ENCODE measurements at places on chromosomes 12 and 14.
A peak's percentile ranks its signal among the peaks of the same experiment; 100 is the strongest.

DNA sequence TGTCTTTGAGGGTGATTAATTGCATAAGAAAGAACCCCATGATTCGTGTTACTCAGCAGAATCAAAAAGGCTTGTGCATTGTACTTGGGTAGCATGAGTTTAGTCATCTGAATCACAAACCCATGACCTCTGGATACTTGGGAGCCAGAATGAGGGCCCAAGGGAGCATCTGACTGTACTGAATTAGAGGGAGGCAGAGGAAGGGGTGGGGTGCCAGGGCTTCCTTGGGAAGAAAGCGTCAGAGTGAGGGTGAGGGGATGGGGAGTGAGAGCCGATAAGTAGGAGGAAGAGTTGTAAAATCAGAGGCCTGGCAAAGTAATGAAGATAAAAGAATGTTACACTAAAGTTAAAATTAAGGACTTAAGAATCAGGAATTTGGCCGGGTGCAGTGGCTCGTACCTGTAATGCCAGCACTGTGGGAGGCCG lies 29.8 kb downstream of the GPRC5D start:
- no peak for DNase-seq

GRCh38 chr12:21894792-21895595 lies 46.2 kb downstream of the ABCC9 start:
- DNase-seq, result no peak

- DNase-seq, result no peak
Observed at GRCh38 chr12:128783129-128783574, 40.6 kb downstream of the SLC15A4 start.

DNA sequence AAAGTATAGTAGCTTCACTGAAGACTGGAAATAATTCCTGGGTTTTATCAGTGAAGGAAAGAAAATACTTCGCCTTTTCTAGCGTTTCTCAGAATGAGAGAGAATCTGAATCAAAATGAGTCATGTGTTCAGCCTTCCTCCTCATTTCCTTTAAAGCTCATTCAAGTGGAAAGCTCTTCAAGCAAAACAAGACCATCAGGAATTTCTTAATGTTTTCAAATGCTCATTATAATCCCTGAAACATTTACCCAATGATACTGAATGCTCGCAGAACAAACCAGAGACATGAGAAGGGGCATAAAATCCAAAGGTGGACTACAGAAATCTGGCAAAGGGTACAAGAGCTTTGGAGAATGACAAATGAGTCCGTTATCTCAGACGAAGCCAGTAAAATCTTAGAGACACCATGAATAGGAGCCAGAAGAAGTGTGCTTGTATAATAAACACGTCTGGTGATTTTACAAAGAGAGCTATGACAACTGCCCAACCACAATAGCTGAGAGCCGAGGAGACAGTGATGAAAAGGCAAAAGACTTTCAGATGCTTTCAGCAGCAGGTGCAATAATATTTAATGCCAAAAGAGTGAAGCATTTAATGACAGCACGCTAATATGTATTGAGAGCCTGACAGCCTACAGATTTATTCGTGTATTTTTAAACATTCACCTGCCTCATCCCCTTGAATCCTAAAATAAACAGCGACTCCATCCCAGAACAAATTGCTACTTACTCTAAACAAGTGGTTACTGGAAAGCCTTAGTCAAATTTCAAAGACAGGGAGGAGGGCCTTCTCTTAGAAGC lies 19.0 kb downstream of the SPRING1 start:
- no peak for DNase-seq

DNA sequence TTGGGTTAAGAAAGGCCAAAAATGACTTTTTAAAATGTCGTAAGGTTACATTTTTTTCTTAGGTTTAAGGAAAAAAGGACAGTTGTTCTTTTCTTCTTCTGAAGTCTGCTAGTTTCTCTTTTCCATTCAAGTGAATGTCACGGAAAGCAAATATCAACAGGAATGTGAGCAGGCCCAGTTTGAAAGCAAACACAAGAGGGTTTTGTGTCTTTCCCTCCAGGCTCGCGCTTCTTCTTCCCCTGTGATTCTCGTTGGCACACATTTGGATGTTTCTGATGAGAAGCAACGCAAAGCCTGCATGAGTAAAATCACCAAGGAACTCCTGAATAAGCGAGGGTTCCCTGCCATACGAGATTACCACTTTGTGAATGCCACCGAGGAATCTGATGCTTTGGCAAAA lies 85.4 kb downstream of the LRRK2 start:
- DNase-seq, result no peak

- DNase-seq, result no peak
Observed at GRCh38 chr12:7991535-7991934, 41.0 kb upstream of the FOXJ2 start.

DNA sequence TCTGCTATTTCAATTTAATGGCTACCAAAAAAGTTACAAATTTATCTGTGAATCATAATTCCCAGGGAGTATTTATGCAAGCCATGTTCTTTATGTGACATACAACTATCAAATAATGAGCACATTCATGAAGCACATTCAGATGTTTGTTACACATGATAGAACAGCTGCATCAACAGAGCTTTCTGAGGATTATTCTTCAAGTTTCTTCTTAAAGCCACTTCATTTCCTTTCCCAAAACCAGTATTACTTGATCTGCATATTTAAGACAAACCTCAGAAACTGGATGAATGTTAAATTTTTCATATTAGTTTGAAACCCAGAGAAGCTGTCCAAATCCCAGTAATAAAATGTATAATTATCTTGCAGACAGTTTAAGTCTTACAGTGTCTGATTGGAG lies 73.6 kb upstream of the SOX5 start:
- no peak for DNase-seq

- no peak for DNase-seq
Observed at GRCh38 chr14:52950410-52950897, 396 bp downstream of the FERMT2 start.

GRCh38 chr12:51721282-51721940 lies 127.1 kb downstream of the FIGNL2 start:
- peak; percentile 5 for DNase-seq

DNA sequence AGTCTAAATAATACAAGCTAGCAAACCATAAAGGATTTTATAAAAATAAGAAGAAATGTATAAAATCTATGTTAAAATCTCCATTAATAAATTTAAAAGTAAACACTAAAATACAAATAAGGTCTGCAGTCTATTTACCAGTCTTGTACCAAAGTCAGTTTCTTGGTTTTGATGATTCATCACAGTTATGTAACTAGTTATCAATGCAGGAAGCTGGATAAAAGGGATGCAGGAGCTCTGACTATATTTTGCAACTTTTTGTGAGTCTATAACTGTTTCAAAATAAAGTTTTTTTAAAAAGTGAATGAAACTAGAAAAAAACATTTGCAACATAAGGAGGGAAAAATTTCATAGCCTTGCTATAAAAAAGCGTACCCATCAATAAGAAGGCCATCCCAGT lies 151.5 kb downstream of the DERA start:
- DNase-seq, result no peak

- no peak for DNase-seq
Observed at GRCh38 chr12:28704477-28705169, 444.5 kb upstream of the FAR2 start.

GRCh38 chr12:13404111-13404628 lies 207.6 kb downstream of the EMP1 start:
- DNase-seq, result no peak

GRCh38 chr14:91284791-91285548 lies 40.5 kb upstream of the GPR68 start:
- no peak for DNase-seq

DNA sequence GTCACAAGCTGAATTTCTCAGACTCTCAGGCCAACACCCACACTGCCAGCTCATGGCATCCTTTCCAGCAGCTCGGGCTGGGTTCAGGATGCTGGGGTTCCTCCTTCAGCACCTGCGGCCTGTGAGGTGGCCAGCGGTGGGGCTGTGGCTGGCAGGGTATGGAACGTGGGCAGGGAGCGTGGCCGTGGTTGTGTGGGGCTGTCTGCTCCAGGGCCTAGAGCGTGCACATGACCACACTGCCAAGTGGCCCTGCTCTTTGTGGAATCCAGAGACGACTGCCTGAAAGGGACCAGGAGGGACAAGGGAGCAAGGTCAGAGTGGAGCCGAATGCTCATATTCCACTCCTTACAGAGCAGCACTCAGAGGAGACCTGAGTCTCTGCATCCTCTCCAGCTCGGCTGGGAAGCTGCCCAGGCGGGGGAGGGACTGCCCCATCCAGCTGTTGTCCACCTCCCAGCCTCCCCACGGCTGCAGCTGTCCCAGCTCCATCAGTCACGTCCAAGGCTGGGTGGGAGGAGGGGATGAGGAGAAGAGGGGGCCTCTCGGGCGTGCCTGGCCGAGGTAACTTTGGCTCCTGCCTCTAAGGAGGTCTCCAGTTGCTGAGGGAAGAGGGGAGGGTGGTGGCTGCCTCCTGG lies 71.3 kb downstream of the TSPAN9 start:
- DNase-seq, result no peak

- no peak for DNase-seq
Observed at GRCh38 chr12:94244165-94245133, 96.1 kb downstream of the PLXNC1 start.

- no peak for DNase-seq
Observed at GRCh38 chr14:28121512-28122297, 644.9 kb upstream of the FOXG1 start.

DNA sequence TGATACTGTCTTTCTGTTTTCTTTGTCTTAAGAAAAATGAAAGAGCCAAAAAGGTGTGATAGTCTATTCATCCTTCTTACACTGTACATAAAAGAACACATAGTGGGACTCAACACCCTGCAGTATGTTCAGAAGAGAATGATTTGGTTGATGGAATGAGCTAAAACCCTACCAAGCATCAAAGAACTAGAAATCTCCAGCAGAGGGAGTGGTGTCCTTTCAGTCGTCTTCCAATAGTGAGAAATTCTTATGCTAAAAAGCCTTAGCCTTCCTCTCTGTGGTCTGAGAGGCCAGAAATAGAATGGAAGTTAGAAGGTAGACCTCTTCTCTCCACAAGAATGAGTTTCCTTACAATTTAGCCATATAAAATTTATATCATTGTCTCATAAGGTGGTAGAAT lies 393.4 kb upstream of the SEL1L start:
- no peak for DNase-seq

- DNase-seq, result no peak
Observed at GRCh38 chr14:26137161-26137560, 460.7 kb downstream of the NOVA1 start.

DNA sequence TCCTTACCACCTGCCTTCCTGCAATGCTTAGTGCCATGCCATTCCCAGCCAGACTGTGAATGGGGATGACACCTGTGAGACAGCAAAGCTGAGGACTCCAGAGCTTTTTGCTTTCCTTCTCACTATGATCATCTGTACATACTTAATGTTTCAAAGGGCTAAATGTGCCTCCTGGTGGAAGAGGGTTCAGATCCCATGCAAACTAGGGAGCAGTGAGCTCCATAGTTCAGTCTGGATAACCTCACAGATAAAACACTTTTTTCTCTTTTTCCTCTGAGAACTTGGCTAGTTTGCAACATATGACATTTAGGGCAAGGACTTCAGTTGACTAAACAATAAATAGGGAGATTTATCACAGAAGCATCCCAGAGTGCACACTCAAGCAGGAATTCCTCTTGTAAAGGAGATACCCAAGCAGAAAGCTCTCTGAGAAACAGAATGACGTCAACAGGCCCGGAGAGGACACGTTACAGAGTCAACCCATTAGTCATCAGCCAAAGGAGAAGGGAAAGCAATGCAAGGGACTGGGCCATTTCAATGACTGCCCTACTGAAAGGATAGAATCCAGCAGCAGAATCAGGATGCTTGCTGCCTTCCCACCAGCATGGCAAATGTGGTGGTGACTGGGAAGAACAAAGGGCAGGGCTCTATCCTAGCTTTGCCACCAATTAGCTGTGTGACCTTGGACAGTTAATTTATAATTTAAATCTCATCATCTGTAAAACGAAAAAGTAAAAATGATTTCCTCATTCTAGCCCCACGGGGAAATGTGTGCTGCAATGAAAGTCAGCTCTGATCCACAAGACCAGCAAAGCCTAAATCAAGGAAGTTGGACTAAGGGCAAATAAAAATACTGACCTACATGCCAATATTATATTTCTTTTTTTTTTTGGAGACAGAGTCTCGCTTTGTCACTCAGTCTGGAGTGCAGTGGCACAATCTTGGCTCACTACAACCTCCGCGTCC lies 80.8 kb upstream of the ACTN1 start:
- DNase-seq, result no peak

DNA sequence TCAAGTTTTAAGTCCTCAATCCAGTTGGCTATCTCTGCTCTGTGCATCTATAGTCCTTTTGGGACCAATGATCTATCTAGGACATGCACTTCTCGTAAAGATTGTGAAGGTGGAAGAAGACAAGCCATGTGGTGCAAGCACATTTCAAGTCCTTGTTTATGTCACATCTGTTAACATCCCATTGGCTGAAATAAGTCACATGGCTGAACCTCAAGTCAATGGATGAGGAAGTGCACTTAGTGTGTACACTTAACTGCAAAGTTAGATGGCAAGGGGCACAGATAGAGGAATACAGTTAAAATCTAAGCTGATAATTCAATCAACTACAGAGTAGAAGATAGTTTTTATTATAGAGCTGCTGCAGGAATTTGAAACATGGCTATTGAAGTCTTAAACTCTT lies 362.8 kb upstream of the TBX3 start:
- DNase-seq, result no peak

GRCh38 chr12:42094277-42094676 lies 50.4 kb downstream of the GXYLT1 start:
- DNase-seq, result peak; percentile 3

GRCh38 chr12:111991946-111992345 lies 21.0 kb downstream of the TMEM116 start:
- no peak for DNase-seq

DNA sequence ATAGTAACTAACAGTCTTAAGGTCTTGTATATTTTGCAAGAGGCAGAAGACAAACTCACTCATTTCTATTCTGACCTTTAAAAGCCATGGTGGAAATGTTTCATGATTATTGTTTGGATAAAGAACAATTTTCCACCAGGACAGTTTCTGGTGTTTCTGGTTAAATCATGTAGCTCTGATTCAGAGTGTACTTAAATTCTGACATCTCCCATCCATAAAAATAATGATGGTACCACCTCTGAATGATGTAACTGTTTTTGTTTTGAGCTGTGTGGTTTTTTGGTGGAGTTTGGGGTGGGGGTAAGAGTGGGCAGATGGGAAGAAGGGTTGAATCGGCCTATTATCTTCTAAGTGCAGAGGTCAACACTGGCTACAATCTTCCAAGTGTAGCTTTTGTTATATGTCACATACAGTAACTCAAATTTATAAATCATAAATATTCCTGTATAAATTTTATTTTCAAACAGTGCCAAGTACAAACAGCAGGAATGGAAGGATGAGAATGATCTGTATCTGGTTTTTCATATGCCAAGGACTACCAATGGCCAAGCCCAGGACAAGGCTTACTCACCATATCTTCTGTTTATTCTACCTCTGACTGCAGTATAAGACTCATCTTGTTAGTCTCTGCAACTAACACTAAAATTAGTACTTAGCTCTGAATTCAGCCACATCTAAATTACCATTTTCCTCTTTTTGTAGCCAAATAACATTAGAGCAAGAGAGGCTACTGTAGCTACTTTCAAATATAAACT lies 108.7 kb downstream of the BCAT1 start:
- DNase-seq, result no peak

DNA sequence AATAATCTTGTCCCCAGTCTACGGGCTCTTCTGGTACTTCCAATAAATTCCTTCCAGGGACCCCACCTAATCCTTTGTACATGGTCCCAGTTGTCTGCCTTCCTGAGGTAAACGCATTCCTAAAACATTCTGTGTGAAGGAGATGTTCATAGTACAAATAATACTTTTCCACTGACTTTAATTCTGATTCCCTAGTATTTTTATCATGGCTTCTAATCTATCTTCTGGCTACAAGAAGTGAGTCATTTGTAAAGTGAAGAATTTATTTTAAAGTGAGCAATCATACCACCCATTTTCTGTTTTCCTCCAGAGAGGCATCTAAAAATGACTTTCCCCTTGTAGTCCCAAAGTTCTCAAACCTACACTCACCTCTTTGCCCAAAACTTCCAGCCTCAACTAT lies 65.9 kb upstream of the NUDT4 start:
- no peak for DNase-seq
